ENCODE measurements at places on chromosomes 2 and 18.
A peak's percentile ranks its signal among the peaks of the same experiment; 100 is the strongest.

DNA sequence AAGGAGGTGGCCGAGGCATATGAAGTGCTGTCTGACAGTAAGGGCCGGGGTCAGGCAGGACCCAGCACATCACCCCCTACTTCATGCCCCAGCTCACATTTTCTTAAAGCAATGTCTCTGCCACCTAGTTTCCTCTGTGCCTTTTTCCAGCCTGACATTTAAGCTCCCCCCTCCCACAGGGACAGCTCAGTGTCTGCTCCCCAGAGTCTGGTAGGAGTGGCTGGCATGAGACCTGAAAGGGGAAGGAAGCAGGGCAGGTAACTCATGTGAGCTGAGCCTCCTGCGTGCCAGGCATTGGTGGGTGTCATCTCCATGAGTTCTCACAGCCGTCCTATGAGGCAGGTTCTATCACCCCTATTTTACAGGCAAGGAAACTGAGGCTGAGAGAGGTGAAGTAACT lies 1.5 kb downstream of the DNAJB2 start:
- no peak for DNase-seq

- DNase-seq = peak; percentile 54
Measured at GRCh38 chr2:234269769-234270204, 219.3 kb downstream of the SPP2 start.

DNA sequence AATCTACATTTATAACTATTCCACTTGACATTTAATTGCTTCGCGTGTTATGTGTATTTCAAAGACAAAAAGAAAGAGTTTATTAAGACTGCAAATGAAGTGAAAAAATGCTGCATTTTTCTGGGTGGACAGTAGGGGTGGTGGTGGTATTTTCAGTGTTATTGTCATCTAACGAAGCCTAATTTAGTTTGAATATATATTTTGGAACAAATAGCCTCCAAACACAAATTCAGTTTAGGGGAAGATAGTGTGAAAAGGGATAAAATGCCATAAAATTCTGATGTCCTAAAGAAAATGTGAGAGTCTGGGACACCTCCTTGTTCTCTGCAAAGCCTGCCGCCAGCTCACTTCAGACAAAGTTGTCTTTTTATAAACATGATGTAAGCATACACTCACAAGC lies 425.1 kb downstream of the NRXN1 start:
- DNase-seq = no peak

GRCh38 chr18:35993013-35993412 lies 20.5 kb downstream of the RMP24 start:
- no peak for DNase-seq

- DNase-seq = no peak
Measured at GRCh38 chr2:694906-695510, 17.8 kb upstream of the TMEM18 start.

GRCh38 chr18:69858897-69859296 lies 88.8 kb downstream of the CD226 start:
- DNase-seq = no peak

GRCh38 chr2:11583840-11584524 lies 50.1 kb downstream of the GREB1 start:
- peak; percentile 90 for DNase-seq

GRCh38 chr18:3456686-3457069 lies 6.7 kb downstream of the TGIF1 start:
- DNase-seq = no peak

DNA sequence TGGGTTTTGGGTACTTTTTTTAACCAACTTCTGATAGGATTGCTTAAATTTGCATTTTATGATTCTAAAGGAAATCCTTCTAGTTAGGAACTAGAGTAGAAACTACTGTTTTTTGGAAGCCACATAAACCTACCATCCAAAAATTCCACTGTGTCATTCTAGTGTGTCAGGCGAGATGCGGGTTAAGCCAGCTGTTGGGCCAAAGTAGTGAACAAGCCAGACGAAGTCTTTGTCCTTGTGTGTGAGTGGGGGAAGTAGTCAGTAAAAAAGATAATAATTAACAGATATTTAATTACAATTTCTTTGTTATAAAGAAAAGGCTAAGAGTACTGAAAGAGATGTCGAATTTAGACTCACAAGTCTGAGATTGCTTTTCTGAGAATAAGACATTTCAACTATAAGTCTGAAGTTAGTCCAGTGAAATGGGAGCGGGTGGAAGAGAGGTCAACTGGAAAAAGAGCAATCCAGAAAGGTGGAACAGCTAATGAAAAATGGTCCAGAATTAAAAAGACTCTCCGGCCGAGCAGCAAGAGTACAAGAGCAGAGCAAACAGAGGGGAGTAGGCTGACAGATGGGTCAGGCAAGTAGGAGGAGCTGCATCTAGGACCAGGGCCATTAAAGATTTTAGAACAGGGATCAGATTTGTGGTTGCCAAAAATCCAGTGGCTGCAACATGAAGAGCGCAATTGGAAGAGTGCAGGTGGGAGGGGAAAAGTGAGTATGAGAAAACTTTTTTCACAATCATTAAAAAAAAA lies 1.5 kb downstream of the EPB41L5 start:
- no peak for DNase-seq

- DNase-seq = no peak
Measured at GRCh38 chr2:167862296-167862695, 385.1 kb downstream of the STK39 start.

DNA sequence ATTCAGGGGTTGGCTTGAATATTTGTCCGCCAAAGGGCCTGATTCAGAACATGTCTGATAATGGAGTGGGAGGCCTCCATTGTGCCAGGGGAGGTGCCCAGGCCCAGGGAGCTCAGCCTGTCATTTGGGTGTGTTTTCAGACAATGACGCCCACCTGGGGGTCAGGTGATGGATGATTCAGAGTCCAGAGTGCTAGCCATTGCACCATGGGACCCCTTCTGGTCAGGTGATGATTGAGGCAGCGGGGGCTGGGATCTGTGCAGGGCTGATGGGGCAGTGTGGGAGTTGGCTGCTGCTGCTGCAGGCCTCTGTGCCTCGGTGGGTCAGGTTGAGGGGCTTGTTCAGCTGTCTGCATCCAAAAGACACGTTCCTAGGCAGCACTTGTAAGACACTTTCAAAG lies 8.3 kb upstream of the ARHGEF4 start:
- peak; percentile 54 for DNase-seq

DNA sequence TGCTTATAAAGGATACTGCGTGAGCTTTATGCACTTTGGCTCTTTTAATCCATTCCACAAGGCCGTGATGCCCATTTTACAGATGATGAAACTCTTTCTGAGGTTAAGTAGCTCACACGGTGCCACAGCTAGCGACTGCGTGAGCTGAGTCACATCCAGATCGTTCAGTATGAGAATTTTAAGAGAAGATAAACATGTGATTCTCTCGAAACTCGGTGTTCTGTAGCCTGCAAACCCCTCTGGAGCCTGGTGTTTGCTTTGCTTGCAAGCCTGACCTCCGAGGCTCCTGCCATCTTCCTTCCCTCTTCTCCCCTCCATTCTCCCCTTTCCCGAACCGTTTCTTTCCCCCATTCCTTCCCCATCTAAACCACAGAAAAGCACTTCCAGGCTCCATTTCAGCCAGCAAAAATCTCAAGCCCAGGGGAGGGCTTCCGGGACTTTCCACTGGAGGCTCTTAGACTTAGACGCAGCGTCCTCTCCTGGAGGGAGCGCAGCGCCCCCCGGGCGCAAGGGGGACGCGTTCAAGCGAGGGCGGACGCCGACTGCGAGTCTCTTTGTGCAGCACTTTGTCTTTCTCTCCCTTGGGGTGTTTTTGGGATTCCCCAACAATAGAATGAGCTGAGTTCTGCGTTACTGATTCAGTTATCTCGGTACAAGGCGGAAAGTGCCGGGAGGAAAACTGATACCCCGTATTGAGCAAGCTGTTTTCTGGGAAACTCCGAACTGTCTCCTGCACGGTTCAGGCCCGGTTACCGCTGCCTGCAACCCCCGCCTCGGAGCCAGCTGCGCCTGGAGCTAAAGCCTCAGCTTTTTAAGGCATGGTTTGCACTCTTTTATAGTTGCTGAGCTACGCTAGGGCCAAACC lies 38.0 kb downstream of the CYP1B1 start:
- peak; percentile 11 for DNase-seq

- no peak for DNase-seq
Measured at GRCh38 chr2:118232796-118233195, 144.5 kb downstream of the INSIG2 start.

DNA sequence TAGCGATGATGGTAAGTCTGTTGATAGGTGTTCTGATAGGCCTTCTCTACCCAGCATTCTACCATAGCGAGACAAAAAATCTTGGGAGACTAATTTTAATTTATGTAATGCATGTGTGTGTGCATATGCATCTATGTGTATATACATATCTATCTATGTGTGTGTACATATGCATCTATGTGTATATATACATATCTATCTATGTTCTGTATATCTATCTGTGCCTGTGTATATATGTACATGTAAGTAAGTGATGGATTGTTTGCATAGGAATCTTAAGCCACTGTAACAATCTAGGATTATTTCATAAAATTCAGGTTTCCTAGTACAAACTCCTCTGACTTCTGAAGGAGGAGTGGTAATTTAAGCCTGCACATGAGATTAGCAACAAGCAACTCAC lies 197.2 kb upstream of the PXDN start:
- no peak for DNase-seq

GRCh38 chr2:227783404-227784138 lies 30.1 kb upstream of the CCL20 start:
- no peak for DNase-seq

GRCh38 chr2:157257312-157258252 lies at the start of gene GALNT5:
Gene GALNT5 (plus strand): TSS chr2:157257705. CDS start chr2:157258083, 378 bp downstream.
- no peak for DNase-seq

GRCh38 chr2:175755169-175755568 lies 246.9 kb downstream of the LNPK start:
- no peak for DNase-seq

DNA sequence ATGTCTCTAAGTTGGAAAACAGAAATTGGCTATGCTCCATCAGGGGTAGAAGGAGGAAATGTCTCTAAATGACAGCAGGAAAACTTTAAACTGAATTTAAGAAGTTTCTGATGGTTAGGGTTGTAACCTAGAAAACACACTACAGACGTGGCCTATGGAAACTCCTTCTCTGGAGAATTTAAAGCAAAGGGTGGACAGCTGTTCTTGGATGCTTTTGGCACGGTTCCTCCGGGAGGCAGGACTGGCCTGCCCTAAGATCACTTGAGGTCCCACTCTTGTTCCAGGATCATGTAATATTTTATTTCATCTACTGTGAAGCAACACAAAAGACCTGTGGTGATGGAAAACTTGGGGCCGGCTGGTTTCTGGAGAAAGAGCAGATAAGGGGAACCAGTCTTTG lies 77.0 kb downstream of the NRP2 start:
- DNase-seq = no peak

- DNase-seq = no peak
Measured at GRCh38 chr2:73564986-73565385, 77.2 kb downstream of the NAT8 start.

- DNase-seq = no peak
Measured at GRCh38 chr2:191009541-191010374, 4.2 kb downstream of the STAT1 start.

GRCh38 chr2:190964170-190964795 lies 49.7 kb downstream of the STAT1 start:
- no peak for DNase-seq

DNA sequence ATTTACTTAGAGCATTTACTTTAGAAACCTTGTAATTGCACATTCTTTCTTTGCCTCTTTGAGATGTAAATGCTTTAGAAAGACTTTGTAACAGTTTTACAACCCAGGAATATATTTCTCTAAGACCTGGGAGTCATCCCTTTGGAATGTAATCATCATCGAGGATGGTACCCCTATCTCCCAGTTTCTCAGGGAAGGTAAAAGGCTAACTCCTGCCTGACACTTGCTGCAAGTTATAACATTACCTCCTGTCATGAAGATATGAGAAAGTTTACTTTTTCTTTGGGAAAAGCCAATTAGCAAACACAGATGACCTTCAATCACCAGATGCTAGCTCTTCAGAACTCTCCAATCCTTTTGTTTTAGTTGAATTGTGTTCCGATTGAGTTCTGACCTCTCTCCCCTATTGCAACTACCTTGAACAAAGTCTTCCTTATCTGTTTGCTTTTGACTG lies 420.3 kb upstream of the FSIP2 start:
- no peak for DNase-seq

DNA sequence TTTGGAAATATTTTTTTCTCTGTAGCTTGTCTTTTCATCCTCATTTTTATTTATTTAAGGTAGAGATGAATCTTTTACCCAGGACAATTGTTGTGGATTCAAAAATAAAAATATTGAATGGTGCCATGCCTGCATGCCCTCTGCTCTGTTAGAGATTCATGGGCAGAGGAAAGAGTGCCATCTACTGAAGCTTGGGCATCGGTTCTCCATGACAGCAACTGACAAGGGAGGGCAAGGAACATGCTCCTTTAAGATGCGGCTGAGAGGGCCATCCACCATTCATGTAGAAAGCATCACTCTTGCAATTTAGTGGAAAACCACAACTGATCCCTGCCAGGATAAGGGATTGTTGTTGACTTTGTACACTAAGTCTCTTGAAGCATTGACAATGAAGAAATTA lies 79.9 kb downstream of the PARD3B start:
- peak; percentile 44 for DNase-seq

DNA sequence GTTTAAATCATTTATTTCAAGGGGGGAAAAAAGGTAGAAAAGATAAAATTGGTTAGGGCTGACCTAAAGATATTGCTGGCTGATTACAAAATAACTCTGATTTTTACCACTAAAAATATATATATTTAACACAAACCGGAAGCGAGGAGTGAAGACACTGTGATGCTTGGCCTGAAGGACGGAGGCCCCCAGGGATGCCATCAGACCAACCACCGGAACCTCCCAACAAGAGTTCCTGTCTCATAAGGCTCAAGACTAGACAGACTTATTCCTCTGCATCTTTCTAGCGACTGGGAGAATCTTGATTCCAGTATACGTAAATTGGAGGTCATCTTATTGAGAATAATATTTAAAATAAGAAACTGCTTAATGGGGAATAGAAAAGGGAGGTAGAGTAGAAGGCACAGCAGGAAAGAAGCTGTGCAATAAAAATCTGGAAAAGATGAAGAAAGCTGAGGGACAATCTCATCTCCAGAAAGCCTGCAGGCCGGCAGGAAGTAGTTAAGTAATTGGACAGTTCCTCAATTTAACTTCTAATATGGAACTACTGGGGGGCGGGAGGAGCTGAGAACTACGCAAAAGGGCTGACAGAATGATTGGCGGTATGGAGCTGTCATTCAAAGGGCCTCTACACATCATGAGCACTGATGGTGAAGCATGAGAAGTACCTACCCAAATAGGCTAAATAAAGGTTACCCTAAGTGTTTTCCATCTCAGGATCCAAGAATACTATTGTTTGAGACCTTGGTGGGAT lies 91.1 kb downstream of the DTNB start:
- no peak for DNase-seq

DNA sequence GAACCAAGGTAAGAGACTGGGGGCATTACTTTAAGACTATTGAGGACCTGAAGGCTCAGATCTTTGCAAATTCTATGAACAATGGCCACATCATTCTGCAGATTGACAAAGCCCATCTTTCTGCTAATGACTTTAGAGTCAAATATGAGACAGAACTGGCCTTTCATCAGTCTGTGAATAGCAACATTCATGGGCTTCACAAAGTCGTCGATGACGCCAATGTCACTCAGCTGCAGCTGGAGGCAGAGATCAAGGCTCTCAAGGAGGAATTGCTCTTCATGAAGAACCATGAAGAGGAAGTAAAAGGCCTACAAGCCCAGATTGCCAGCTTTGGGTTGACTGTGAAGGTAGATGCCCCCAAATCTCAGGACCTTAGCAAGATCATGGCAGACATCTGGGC lies 43.8 kb upstream of the SLC4A10 start:
- no peak for DNase-seq

- no peak for DNase-seq
Measured at GRCh38 chr2:24448797-24449196, 42.3 kb upstream of the NCOA1 start.

- DNase-seq = no peak
Measured at GRCh38 chr18:76988031-76988826, 144.4 kb downstream of the MBP start.

GRCh38 chr2:174339561-174340399 lies 5.0 kb downstream of the SP9 start:
- no peak for DNase-seq
